Gastrocnemius medialis (tissue), 4 donors: ENCODE measurements at places on chromosomes 11 and 22.

DNA sequence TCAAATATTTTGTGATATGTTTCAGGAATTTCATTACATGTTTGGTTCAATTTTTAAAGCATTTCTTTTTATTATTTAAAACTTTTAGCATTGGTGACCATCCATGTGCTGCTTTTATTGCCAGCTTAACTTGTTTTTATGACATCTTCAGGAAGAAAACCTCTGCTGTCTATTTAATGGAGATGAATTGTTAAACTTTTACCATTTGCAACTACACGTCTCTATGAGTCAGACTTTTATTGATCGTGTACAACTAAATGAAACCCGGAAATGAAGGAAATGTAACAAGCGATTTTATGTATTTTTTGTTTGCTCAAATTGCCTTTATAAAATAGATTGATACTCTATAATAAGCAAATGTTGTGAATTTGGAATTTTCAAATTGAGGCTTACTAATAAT, 113.0 kb downstream of the PTPRJ start:
- DNase-seq, result no peak

GRCh38 chr11:103108933-103109817, at the start of gene DYNC2H1:
Gene DYNC2H1 (plus strand): TSS chr11:103109426. CDS start chr11:103109575, 149 bp downstream.
- DNase-seq, result peak; percentile 50

DNA sequence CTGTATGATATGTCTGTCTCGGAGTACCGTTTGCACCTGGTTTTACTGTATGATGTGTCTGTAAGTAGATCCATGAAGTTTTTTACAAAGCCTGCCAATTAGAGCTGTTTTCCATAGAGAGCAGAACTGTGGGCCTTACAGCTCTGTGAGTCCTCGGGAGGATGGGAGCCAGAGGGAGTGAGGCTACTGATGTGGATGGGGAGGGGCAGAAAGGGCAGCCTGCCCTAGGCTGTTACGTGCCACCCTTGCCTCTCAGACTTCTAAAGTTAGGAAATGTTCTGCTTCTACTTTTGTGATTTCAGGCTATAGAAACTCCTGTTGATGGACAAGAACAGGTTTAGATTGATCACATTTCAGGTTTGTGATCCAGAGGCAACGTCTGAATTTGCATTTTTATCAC, 105.2 kb downstream of the PPP6R3 start:
- peak; percentile 47 for DNase-seq

- peak; percentile 81 for DNase-seq
Observed at GRCh38 chr22:31244046-31244942, 32.2 kb downstream of the LIMK2 start.

DNA sequence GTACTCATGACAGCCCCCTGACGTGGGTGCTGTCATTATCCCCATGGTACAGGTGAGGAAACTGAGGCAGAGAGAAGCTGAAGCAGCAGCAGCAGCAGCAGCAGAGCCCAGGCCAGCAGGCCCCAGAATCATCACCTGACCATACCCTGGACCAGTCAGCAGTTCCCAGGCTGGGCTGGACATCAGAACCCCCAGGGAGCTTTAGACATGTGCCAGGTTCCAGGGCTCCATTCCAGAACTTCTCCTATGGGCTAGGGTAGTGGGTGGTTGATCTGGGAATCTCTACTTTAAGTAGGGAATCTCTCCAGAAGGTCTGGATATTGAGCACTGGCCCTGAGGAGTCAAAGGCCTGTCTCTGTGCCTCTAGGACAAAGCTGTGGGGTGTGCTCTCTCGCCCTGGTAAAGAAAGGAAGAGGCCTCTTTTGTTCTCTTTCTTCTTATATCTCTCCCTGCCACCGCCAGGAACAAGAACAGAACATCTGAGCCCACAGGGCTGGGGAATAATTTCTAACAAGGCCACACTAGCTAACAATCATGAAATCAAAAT, 26.6 kb downstream of the MAFF start:
- DNase-seq, result no peak

DNA sequence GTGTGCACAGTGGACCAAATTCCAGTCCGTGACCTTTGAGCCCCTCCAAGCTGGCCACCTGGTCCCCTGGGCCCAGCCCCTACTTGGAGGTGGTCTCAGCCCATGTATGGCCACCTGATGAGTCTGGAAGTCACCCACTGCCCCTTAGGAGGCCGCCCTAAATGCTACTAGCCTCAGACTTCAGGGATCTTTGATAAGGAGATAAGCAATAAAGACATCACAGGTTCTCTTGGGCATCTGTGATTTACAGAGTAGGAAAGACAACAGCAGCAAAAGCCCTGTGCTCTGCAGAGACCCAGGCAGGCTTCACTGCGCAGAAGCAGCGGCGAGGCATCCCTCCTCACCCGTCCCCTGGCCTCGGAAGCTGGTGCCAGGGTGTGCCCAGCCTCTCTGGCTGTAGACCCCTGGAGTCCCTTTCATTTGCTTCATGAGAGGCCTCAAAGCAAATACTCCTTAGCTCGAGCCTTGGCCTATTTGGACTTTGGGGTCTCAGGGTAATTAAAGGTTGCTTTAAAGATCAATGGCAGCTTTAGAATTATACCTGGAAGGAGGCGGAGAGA, 360.1 kb downstream of the TBC1D22A start:
- no peak for DNase-seq

DNA sequence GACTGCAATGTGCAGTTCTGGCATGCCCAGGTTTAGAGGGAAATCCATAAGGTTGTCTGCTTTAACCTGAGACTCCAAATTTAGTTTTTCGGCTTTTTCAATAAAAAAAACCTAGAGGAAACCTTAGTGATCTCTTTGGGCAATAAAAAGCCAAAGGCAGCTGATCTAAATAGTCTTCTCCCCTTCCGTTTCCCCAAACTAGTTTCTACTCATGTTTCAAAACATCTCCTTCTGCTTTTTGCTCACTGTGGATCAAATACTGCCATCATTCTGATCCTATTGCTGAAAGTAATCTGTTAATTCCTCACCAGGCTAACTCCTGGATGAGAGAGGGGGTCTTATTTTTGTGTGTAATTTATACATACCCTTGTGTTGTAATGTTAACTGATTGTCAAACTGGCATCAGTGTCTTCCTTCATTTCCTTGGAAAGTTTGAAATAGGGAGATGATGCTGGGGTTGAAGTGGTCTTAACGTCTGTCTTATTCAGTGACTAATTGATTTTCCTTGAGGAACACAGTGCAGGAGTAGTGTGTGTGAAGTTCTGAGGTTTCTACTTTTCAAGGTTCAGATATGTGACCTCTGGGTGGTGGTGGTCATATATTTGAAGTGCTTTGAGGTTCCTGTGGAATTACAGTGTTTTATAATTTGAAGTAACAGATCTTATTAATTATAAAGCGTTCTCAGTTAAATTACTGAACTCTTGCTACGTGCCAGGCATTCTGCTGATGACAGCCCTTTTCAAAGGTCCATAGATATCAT, 55.0 kb downstream of the ARHGAP42 start:
- DNase-seq, result no peak

DNA sequence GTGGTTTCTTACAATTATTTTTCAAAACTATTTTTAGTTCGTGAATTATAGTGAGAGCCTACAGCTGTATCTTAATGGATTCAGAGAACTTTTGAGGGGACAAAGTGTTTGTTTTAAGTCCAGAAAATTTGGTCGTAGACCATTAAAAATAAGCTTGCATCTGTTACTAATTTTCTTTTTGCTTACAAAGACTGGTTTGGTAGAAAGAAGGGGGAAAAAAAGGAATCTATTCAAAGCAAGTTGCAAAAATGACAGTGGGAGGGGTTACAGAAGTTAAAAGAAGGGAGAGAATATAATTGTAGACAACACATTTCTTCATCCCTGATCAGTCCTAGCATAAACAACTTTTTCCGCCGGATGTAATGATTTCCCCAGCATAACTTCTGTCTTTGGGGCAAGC, 72.1 kb downstream of the AMOTL1 start:
- no peak for DNase-seq

DNA sequence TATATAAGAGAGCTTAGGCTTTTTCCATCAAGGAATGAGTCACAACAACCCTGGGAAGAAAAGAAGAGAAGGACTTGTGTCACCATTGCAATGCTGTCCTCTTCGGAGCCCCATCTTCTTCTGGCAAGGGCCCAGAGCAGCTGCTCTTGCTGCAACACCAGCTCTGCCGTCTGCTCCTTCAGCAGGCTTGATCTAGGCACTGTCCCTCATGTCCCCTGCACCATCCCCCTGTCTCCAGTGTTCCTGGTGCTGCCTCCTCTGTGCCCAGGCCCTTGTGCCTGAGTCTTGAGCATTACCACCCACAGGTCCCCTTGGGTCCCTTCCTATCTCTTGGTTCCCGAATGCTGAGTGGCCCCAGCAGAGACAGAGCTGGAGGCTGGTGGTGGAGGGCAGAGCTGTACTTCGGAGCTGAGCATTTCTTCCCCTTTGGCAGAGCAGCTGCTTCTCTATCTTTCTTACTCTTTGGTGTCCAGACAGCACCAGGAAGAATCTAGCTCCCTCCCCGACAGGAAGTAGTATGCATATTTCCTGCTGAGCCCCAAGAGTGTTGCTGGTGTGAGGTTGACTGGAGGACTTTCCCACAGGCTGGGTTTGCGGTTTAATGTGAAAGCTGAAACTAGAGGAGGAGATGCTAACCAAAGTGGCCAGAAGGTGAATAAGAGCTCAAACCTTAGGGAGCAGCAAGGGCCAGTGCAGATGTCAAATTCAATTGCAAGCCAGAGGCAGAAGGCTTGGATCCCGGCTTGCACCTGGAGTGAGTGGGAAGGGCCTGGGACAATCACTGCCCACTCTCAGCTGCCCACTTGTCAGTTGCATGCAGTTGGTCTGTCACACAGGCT, 27.8 kb downstream of the WEE1 start:
- DNase-seq, result peak; percentile 45

DNA sequence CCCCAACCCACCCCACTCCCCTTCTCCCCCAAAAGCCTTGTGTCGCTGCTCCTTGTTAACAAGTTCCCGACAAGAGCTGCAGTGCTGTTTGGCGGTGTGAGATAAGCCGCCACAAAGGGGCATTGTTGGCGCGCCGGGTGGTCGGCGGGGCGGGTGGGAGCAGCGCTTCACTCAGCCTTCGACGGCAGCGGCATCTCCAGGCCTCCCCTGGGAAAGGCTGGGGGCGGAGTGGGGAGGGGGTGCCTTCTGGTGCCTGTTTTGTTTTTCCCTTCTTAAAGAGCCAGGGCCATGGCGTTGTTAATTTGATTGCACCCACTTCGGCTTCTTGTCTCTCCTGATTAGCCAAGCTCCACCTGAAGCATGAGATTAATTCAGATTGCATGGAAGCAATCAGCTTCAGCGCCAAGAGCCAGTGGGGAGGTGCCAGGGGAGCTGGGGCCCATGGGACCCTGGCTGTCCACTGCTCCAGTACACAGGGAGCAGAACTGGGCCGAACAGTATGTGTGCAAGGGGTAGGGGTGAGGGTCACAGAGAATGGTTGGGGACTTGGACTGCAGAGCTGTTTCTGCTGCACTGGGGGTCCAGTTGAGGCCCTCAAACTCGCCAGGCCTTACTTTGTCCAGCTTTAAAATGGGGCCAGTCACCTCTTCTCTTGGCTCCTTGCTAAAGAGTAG, 165.1 kb downstream of the CEP164 start:
- no peak for DNase-seq

- DNase-seq, result peak; percentile 80
Observed at GRCh38 chr22:28075358-28075981, 156.4 kb upstream of the PITPNB start.
